GM23338 (cell line): ENCODE measurements at places on chromosomes 7 and 10.

- DNase-seq, result peak; percentile 95
- H3K27me3 ChIP-seq, result peaks cover 41% of the 10 kb centered on the region
- peak within 1 kb of the TSS; percentile 59 for H3K4me3 ChIP-seq
- H3K4me1 ChIP-seq, result no peaks in the 10 kb centered on the region; the same call in 1 of the 2 replicates
Observed at GRCh38 chr7:100655908-100656674, at the start of gene ACTL6B. Gene ACTL6B, minus strand, starts transcription at chr7:100656448. Its CDS starts 94 bp downstream, at chr7:100656354.

DNA sequence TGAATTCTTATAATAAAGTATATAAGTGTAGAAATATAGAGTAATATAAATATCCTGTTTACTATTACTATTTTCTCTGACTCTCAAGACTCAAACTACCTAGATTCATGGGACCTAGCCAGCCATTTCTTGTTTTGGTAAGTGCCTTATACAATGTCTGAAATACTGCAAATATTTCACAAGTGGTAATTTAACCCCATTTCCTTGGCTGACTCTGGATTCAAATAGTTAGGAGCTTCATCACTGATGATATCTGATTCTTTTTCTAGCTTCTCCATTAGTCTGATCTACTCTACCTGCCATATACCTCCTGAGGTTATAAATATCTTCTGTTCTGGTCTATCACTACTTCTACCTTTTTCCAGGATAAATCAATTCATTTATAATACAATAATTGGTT, 6.4 kb upstream of the RALA start:
- no peak for DNase-seq
- H3K27me3 ChIP-seq, result no peaks in the 10 kb centered on the region
- peaks cover 2% of the 10 kb centered on the region for H3K4me1 ChIP-seq
- H3K4me3 ChIP-seq, result no peak overlapping the region

- no peaks in the 10 kb centered on the region for H3K36me3 ChIP-seq
- no peaks in the 10 kb centered on the region for H3K27me3 ChIP-seq
- no peak overlapping the region for H3K4me3 ChIP-seq
- H3K27ac ChIP-seq, result no peak overlapping the region
- no peak for DNase-seq
Observed at GRCh38 chr7:117645481-117646165, 165.8 kb downstream of the CFTR start.

DNA sequence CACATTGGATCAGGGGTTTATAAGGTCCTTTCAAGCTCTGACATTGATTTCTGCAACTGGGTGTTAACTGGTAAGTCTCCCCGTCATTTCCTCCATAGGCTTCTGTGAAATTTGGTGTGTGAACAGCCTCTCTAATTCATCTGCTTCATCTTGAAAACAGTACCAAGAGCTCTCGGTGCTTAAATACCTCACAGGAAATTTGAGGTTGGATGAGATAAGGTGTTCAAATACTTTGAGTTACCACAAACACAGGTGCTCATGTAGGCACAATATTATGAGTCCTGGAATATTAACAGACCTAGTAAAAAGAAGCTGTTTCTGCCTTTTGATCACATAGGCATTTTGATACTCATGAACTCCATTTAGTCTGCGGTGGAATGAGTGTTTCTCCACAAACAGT, 85.2 kb downstream of the RTKN2 start:
- no peak overlapping the region for H3K4me3 ChIP-seq
- peaks cover 5% of the 10 kb centered on the region; the same call in 1 of the 2 replicates for H3K4me1 ChIP-seq
- H3K27me3 ChIP-seq, result no peaks in the 10 kb centered on the region
- H3K27ac ChIP-seq, result no peak overlapping the region
- no peak for DNase-seq

GRCh38 chr7:7125963-7126362, 56.4 kb upstream of the C1GALT1 start:
- H3K27me3 ChIP-seq, result no peaks in the 10 kb centered on the region
- H3K4me3 ChIP-seq, result no peak overlapping the region
- H3K4me1 ChIP-seq, result no peaks in the 10 kb centered on the region
- no peak for DNase-seq
- H3K27ac ChIP-seq, result no peak overlapping the region
- H3K36me3 ChIP-seq, result no peaks in the 10 kb centered on the region
